A549 treated with RU486 at 1 μM for 4 hours (cell line): ENCODE measurements at places on chromosomes 3 and 15. TPM values are rescaled to one million over a fixed set of nuclear protein-coding genes. Genes with fewer than 3 reads are reported as not detected.

COL6A5 gene
- total RNA-seq: not detected in 5 replicates

FGF7 gene
- total RNA-seq: not detected in 5 replicates

IL17RC gene
- total RNA-seq: 11.9 to 16.6 TPM (median 13.0 TPM) in 5 replicates

CHAC1 gene
- total RNA-seq: 3.0 to 7.5 TPM (median 4.8 TPM) in 5 replicates

CMTM6 gene
- 19.4 to 45.6 TPM (median 43.3 TPM) in 5 replicates for total RNA-seq

PRSS50 gene
- total RNA-seq: not detected in 5 replicates

VIPR1 gene
- 0.48 to 0.90 TPM (median 0.68 TPM) in 5 replicates for total RNA-seq

CHRNA7 gene
- total RNA-seq: 3.0 to 4.6 TPM (median 4.1 TPM) in 5 replicates

CRTAP gene
- 257 to 313 TPM (median 306 TPM) in 5 replicates for total RNA-seq

SLC9C1 gene
- not detected in 5 replicates for total RNA-seq

SELENOT gene
- 90.4 to 111 TPM (median 104 TPM) in 5 replicates for total RNA-seq

DLL4 gene
- 0.35 to 0.81 TPM (median 0.67 TPM) in 5 replicates for total RNA-seq

RSL24D1 gene
- total RNA-seq: 62.1 to 116 TPM (median 101 TPM) in 5 replicates

EBLN2 gene
- total RNA-seq: 0.25 to 0.65 TPM (median 0.57 TPM) in 5 replicates

GRAMD2A gene
- total RNA-seq: not detected in 5 replicates

ENTPD3 gene
- 0.11 TPM in 1 of 5 replicates, not detected in the others for total RNA-seq

LDHAL6B gene
- total RNA-seq: not detected in 5 replicates

TM6SF1 gene
- 0.19 to 0.31 TPM (median 0.28 TPM) in 3 of 5 replicates, not detected in the others for total RNA-seq

TMCO5A gene
- not detected in 5 replicates for total RNA-seq

CORO2B gene
- total RNA-seq: 2.8 to 4.4 TPM (median 3.6 TPM) in 5 replicates

SLC22A13 gene
- 0.06 TPM in 1 of 5 replicates, not detected in the others for total RNA-seq

CCDC33 gene
- total RNA-seq: 5.2 to 7.0 TPM (median 6.0 TPM) in 5 replicates

APOD gene
- total RNA-seq: 0.56 to 0.82 TPM (median 0.68 TPM) in 5 replicates

SERF2 gene
- total RNA-seq: 445 to 774 TPM (median 681 TPM) in 5 replicates

LAMB2 gene
- total RNA-seq: 64.3 to 97.2 TPM (median 88.8 TPM) in 5 replicates

ADAMTSL3 gene
- 0.19 to 0.60 TPM (median 0.25 TPM) in 5 replicates for total RNA-seq

DUSP7 gene
- total RNA-seq: 14.0 to 17.9 TPM (median 15.9 TPM) in 5 replicates

PPM1L gene
- 0.34 to 0.59 TPM (median 0.48 TPM) in 5 replicates for total RNA-seq

MNS1 gene
- 2.1 to 4.3 TPM (median 3.2 TPM) in 5 replicates for total RNA-seq

CD200R1 gene
- 0.08 to 0.10 TPM (median 0.08 TPM) in 4 of 5 replicates, not detected in the other for total RNA-seq
